ENCODE measurements at places on chromosomes 6 and 20. TPM values are rescaled to one million over a fixed set of nuclear protein-coding genes. Genes with fewer than 3 reads are reported as not detected.
A peak's percentile ranks its signal among the peaks of the same experiment; 100 is the strongest.

The SRXN1 gene
- 58.9 TPM for total RNA-seq

- DNase-seq: no peak
Observed at GRCh38 chr6:28172006-28172405, 30.3 kb downstream of the ZKSCAN8 start.

DNA sequence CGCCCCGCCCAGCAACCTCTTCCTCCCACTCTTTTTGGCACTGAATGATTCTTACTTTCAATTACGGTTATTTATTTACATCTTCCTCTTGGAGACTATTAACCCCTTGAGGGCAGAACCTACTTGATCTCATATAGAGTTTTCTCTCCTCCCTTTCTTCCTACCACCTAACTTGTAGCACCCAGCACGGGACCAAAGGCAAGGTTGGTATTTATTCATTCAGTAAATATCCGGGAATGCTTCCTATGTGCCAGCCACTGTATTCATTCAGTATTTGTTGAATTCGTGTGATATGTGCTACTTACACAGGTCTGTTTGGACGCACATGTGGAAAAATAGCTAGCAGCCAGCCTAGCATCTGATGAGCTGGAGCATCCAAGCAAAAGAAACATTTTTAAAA is 1.3 kb upstream of the CNKSR3 start:
- DNase-seq: no peak

DNA sequence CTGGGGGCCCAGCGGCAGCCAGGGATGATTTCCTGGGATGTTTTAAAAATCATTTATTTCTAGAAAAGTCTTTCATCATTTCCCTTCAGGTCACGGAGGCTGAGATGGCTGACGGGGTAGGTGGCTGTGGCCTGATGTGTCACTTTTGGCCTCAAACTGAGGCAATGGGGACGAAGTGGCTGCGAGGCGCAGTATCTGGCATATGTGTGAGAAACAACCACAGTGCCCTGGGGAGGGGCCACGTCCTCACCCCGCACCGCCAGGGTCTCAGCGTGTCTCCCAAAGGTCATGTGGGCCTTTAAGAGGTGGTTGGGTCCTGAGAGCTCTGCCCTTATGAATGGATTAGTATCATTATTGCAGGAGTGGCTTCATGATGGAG is 120.0 kb downstream of the CEBPB start:
- DNase-seq: no peak

- DNase-seq: no peak
Observed at GRCh38 chr6:52388790-52389189, 26.8 kb downstream of the PAQR8 start.

DNA sequence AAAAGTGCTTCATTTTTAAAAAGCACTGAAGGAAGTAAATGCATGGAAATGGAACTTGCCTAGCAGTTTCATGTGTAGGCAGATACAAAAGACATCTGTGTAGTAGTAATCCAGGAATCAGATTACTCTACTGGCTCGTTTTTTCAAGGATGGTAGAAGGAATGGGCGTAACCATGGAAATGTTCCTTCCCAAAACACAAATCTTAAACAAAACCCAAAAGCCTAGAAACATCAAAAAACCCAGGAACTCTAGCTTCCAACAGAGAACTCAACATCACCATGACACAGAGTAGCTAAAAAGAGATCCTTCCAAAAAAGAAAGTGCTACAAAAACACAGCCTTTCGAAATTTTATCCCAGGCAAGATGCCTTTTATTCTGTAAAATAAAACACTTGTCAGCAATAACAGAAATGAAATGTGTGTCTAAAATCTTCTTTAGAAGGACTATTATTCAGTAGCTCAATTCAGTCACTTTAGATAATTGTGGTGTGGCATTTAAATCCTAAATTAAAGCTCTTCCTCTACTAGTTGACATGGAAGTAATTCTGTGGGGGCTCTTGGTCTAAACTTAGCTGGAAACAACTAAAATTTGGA is 81.7 kb downstream of the FAM217A start:
- no peak for DNase-seq

DNA sequence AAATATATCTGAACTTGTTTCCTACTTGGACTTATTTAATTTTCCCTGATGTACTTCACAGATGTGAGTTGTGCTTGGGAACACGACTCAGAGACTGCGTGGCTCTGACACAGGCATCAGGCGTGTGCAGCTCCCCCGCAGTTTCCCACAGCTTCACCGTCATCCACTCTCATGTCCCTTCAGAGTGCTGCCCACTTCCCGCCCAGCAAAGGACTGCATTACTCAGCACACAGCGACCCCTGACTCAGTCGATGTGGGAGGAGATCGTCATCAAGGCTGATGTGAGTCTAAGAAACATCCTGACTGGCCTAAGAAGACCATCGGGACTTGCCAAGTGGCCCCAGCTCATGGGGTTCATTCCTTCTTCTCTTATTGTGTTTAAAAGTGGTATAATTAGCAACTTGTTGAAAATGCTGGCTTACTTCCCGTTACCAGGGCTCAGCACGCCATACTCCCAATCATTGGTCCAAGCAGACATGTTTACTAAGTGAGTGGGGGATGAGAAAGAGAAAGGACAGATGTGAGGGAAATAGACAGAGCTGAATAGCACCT is 539.4 kb upstream of the JARID2 start:
- peak; percentile 96 for DNase-seq

DNA sequence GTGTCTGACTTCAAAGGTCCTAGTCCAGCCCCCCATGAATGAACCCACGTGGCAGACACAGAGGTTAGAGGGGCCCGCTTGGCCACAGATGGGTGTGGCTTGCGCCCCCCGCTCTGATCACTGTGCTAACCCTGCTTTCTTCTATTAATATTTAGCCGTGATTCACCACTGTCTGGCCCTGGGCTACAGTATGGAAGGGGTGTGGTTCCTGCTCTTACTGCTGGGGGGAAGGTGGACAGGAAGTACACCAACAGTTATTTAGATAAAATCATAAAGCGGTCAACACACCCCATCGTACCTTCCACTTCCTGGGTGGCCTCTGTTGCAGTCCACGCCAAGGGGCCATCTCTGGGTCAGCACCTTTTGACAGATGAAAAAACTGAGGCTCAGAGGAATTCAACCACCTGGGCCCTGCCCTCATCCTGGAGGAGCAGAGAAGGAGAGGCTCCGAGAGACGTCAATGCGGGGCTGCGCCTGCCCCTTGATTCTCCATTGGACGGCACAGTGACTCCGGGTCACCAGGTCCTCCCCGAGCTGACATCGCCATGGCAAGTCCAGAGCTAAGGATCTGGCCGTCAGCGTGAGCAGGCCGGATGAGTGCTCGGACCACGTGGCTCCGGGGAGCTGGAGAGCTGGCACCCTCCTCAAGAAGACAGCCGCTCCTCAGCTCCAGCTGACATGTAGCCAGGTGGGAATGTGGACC is 206.3 kb downstream of the PREX1 start:
- peak; percentile 29 for DNase-seq
